C1 segment of cervical spinal cord (tissue), 14 donors: ENCODE measurements at places on chromosomes 1 and 21.

DNA sequence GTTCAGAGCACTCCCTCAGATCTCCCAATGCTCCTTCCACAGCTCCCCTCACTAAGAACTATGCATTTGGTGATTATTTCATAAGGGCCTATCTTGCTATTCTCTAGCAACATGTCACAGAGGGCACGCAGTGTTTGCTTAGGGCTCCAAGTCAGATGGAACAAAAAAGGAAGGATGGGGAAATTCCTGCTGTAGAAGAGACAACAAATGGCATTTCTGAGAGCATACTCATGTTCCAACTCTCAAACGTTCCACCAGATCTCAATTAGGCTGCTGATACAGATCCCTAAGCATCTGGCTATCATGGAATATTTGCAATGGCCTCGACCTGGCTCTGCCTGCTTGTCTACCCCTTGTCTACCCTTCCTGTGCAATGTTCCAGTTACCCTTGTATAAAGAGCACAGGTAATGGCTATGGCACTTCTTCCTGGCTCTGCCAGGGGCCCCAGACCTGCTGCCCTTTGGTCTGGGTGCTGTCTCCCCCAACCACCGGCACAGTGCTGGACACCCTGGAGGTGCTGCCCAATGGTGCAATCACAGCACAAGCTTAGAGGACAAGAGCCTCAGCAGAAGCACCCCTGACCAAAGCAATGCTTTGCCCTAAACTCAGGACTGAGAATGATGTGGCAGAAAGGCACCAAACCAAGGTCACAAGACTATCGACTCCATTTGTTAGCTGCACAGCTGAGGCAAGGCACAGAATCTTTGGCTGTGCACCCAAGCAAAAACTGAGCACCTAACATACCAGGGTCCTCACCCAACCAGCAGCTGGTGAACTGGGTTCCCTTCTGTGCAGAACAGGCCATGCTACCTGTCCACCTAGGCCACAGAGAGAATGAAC, 3.6 kb downstream of the PARP1 start:
- DNase-seq: no peak

GRCh38 chr1:182872881-182873280, 33.7 kb downstream of the DHX9 start:
- no peak for DNase-seq

- no peak for DNase-seq
Observed at GRCh38 chr1:181568736-181569135, 85.4 kb downstream of the CACNA1E start.

- no peak for DNase-seq
Observed at GRCh38 chr1:8003438-8004112, 22.5 kb downstream of the ERRFI1 start.

- no peak for DNase-seq
Observed at GRCh38 chr1:94528299-94528698, 13.3 kb downstream of the F3 start.

DNA sequence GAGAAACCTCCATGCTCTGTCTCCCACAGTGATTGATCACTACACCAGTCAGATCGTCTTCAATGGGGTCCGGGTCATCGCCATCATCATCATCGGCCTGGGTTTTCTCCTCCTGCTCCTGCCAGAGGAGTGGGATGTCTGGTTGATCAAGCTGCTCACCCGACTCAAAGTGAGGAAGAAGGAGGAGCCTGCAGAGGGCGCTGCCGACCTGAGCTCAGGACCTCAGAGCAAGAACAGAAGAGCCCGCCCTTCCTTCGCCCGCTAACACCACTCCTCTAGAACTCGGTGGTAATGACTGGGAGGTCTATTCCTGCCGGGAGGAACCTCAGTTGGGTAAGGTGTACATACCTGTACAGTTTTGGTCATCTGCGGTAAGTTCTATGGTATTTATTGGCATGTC, 50.3 kb upstream of the COA6 start:
- no peak for DNase-seq

DNA sequence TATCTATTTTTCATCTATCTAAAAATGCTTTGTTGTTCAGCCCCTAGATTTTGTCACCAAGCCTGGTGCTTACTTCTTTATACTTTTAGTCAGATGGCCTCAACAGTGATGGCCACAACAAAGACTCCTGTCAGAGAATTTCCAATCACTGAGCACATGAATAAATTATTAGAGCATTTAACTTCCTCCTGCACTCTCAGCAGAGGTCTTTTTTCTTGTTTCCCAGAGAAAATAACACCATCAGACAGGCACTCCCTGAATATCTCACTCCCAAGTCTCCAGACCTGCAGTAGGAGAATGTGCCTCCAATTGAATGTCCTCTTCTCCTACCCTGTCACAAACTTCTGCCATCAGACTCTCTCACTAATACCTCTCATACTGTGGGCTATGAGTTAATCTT, 616.0 kb upstream of the NR5A2 start:
- no peak for DNase-seq

GRCh38 chr1:85427331-85427730, 37.6 kb downstream of the DDAH1 start:
- no peak for DNase-seq

DNA sequence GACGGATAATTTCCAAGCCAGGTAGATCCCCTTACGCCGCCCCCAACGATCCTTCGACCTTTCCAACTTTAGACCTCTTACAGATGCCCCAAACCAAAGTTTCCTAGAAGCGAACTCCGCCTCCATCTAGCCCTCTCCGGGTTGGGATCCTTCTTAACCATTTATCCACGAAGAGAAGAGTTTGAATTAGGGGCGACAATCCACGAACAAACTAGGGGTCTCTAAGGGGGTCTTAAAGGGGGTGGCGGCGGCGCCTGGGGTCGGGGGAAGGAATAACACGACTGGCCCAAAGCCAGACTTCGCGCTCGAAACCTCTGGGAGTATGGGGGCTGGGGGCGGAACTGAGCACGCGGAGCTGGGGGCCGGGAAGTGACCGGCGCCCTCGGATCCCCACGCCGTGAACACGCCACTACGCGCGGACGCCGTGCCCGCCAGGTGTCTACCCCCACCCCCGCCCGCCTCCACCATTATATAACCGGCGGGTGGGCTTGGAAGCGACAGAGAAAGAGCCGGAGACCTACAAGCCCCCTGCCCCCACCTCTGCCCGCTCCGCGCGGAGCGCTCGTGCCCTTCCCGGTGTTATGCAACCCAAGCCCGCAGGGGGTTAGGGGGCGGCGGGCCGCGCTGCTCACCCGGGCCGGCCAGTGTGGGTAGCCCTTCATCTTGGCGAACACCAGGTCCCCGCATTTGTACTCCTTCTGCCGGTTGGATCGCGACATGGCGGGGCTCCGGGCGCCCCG, 594 bp downstream of the HDGF start:
- DNase-seq: peak; percentile 81

DNA sequence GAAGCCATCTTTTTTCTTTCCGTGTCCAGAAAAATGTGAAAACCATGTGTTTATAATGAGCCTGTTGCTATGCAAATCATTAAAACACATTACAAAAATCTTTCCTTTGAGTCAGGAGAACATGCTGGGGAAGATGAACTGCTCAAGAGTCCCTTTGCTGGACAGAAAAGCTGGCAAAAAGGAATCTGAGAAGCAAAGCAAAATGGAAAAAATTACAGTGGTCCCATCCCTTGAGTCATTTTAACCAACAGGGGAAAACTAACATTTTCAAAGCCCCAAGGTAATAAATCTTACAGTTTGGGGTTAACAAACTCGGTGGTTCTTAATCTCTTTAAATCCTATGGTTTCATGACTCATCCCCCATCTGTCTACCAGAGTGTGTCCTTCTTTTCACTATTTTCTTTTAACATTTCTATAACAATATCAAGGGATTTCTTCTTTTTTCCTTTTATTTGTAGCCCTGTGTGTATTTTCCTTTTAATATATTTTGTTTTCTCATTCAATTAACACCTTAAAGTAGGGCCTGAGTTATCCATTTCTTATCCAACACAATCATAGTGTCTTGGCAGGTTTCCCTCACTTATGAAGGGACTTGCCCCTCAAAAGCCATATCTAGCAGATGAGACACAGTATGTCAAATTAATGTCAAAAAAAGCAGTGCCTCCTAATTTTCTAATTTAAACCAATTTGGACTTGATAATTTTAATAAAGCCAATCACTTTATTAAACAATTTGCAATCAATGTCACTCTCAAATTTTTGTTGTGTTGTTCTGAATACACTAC, 105.4 kb downstream of the PTPN14 start:
- DNase-seq: no peak

DNA sequence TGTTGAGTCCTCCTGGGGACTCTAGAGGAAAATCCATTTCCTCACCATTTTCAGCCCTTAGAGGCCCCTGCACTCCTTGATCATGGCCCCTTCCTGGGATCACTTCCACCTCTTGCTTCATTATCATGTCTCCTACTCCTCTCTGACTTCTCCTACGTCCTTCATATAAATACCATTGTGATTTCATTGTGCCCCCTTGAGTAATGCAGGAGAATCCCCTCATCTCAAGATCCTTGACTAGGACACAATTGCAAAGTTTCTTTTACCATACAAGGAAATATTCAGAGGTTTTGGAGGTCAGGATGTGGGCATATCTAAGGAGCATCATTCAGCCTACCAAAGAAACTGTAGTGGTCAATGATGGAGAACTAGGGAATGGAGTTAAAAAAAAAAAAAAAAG, 8.8 kb upstream of the GBP6 start:
- no peak for DNase-seq

GRCh38 chr1:59948990-59949389, 22.4 kb upstream of the CYP2J2 start:
- DNase-seq: no peak

DNA sequence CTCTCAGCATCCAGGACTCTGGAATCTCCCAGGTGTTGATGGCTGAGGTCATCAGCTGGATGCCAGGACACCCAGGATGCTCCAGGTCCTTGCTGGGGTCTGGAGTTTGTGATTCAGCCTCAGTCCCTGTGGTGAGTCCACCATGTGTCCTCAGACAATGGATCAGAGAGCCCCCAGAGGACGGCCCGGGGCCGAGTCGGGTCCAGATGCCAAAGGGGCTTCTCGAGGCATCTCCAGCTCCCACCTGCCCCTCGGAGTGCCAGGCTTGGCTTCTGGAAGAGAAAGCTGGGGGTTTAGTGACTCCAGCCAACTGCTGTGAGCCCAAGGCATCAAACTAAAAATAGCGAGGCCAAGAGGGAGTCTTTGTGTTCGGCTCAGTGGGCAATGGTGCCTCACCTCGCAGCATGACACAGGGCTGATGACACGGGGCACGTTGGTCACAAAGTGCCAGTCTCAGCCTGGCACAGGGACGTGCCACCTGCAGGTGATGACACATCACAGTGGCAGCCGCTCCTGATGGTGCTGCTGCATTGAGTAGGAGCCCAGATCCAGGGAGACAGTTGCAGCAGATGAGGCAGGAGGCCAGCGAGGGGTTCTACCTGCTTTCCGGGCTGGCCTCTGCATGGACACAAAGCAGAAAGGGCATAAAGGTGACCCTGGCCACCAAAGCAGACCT, 10.6 kb downstream of the PDE9A start:
- no peak for DNase-seq

DNA sequence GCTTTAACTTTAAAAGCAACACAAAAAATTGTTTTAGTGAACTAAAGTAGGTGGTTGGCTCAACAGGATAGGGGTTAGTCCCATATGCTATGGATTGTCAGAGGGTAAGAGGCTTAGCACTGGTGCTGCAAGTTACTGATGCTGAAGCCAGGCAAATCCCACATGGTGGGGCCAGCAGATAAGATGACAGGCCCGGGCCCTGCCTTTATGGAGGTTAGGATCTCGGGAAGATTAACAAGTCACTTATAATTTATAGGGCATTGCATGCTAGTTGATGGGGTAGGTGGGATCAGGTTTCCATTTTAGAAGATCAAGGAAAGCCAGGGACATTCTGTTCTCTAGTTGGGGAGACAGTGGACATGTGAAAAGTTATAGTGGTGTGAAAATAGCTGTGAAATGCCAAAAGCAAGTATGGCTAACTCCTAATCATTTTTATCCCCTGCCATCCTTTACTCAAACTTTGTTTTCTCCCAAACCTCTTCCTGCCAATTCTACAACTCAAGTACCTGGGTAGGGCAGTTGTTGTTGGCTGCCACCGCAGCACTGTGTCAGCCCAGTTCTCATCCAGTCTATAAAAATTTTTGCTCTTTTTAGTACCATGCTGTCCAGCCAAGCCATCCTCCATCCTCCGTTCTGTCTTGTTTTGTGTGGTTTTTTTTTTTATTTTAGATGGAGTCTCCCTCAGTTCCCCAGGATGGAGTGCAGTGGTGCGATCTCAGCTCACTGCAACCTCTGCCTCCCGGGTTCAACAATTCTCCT, 10.3 kb downstream of the CHAF1B start:
- DNase-seq: no peak

DNA sequence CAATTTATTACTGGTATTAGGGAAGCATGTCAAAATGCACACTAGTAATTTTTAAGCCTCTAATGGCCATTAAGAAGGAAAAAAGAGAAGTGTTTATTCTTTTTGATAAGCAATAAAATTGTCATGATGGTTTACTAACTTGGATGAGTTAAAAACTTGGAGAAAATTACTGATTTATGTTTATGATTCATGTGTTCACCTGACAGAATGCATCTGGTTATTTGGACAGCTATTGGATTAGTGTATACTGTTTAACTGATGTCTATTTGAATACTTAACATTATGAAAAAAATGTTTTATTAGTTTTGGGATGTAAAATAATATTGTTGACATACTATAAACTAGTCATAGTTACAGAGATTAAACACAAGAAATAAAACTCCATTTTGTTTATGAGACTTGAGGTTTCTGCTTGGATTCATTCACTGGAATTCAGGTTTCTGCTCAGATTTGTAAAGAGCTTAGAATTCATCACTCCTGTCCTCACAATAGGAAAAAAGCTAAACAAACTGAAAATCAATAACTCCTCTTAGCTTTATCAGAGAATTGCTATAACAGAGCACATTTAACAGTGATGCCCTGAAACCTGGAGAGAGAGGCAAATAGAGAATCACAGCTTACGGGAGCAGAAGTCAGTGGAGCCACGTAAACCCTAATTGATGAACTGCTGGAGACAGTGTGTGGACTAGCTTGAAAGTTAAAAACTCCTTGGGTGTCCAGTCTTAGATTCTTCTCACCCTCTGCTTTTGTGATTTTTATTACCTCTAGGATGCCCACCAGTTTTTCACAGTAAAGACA, 56.7 kb downstream of the RALGPS2 start:
- DNase-seq: no peak

- DNase-seq: no peak
Observed at GRCh38 chr1:219041818-219042217, 131.9 kb upstream of the LYPLAL1 start.

DNA sequence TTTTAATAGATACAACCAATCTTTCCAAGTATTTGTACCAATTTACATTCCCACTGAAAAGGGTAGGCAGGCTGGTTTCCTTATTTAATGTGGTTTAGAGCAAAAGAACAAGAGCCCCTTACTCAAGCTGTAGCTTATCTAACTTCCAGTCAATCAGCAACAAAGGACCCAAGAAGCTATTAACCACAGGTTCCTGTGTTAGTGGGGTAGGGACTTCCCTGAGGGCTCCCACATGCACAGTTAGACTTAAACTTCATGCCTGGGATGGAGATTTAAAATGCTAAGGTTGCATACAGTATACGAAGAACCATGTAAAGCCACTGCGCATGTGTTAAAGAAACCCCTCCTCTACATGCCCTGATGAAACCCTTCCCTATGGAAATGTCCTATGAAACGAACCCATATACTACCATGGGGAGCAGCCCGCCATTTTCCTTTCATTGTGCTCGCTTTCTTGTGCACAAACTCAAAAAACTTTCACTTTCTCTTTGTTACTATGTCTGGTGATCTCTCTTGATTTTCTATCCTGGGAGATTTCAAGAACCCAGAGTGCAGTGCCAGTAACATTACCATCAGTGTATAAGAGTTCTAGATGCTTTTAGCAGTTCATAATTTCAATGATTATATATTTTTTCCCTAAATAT, 23.3 kb upstream of the ST6GALNAC5 start:
- no peak for DNase-seq

- no peak for DNase-seq
Observed at GRCh38 chr1:14794136-14794768, 195.8 kb downstream of the KAZN start.

GRCh38 chr1:187949567-187949966, 1120.8 kb downstream of the PLA2G4A start:
- DNase-seq: no peak
